ENCODE measurements at places on chromosomes 2 and 18.

- DNase-seq, result no peak
Observed at GRCh38 chr2:238950551-238950950, 102.7 kb downstream of the TWIST2 start.

- DNase-seq, result no peak
Observed at GRCh38 chr2:12325806-12326205, 390.9 kb upstream of the TRIB2 start.

DNA sequence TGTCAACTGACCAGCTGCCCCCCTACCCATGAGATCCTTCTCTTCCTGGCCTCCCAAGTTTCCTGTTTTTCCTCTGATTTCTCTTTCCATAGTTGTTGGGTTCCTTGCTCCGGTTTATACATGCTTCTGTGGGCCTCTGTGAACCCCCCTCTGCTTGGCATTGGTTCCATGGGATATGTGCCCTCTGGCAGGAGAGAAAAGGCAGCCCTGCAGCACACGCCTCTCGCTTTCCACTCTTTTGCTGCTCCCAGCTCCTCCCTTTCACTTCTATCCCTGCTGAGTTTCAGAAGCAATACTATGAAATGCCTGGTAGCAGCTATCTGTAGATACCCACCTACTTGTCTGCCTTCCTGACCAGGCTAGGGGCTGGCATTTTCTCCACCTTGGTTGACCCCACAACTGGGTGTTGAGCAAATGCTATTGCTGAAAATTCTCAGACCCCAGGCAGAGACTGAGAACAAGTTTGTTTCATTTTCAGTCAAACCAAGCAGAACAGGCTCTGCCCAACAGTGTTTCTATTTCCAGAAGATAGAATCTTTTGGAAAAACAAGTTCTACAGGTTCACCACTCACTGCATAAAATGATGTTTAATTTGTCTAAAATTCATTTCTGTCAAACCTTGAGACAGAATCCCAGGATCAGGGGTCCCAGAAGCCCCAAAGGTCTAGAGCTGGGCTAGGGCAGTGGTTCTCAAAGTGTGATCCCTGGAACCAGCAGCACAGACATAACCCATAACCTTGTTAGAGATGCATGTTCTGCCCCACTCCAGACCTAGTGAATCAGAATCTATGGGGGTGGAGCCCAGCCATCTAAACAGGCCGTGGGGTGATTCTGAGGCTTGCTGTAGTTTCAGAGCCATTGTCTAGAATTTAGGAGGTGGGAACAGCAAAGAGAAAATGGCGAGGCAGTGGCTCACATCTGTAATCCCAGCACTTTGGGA, 13.4 kb downstream of the CAPG start:
- DNase-seq, result no peak

- no peak for DNase-seq
Observed at GRCh38 chr18:67652288-67652687, 135.8 kb upstream of the DSEL start.

Measured in stimulated activated CD8-positive, alpha-beta memory T cell treated with anti-CD3 and anti-CD28 coated beads, Interleukin-4, amount 100 ng/mL, for 1 hour (primary cell).